ENCODE measurements at places on chromosomes 6 and 20.

- peak; percentile 35 for DNase-seq
Observed at GRCh38 chr20:34017610-34018009, 23.9 kb downstream of the RALY start.

- no peak for DNase-seq
Observed at GRCh38 chr6:139443231-139444112, 69.0 kb upstream of the CITED2 start.

DNA sequence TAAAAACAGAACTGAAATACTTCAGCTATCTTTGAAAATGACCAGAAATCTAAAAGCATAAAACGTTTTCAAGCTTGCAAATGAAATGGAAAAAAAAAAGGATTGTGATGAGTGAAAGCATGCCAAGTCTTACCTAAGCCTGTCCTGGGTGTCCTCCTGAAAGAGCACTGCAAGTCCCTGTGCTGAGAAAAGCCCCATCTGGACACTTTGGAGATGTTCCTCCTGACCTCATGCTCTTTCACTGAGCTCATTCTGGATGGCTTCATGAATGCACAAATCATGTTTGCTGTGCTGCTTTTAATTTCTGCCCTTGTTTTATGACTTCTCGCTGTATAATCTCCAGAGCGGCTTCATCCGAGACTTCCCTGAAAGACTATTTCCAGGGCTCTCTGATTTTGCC is 136.0 kb downstream of the SOD2 start:
- DNase-seq: no peak

- no peak for DNase-seq
Observed at GRCh38 chr6:104816125-104816524, 43.6 kb downstream of the HACE1 start.

DNA sequence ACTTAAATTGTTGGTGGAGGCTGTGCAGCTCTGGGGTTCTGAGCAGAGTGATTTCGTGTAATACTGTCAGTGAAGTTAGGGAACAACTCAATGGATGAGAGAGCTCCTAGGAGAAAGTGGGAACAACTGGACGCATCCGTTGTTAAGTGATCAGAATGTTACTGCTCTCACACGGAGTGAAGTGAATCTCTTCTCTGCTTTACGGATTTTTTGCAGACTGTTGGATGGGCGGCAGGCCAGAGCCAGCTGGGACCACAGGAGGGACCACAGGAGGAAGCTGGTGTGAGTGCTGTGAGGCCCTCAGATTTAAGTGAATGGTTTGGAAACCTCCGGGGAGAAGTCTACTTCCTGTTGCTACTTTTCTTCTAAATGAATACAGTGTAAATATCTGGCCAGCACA is 23.7 kb upstream of the PPP1R14C start:
- DNase-seq: no peak

GRCh38 chr6:31705931-31706330 is 735 bp upstream of the LY6G6F start:
- DNase-seq: no peak

DNA sequence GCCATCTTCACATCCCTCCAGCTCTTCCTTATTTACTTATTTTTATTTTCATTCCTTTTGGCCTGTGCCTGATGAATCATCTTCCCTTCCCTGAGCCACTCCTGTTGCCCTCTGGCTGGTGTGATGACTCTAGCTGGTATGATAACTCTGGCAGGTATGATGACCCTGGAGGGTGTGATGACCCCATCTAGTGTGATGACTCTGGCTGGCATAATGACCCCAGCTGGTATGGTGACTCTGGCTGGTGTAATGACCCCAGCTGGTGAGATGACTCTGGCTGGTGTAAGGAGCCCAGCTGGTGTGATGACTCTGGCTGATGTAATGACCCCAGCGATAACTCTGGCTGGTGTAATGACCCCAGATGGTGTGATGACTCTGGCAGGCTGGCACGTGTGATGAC is 426.8 kb downstream of the QKI start:
- no peak for DNase-seq

DNA sequence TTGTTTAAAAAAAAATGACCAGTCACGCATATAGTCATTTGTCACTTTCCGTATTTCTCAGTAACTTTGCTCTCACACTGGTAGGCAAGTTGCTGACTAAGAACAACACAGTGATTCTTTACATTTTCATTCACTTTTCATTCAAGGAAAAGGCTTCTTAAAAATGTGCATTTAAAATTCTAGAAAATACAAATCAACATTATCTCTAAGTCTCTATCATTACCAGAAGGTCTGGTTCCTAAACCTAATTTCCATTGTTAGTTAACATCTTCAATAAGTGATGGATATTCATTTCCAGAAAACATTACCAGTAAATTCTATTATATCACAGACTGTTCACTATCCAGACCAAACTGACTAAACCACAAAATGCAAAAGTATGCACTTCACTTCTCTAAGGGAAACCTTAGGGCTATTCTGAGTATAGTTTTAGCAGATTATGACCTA is 115.3 kb downstream of the AHI1 start:
- no peak for DNase-seq

DNA sequence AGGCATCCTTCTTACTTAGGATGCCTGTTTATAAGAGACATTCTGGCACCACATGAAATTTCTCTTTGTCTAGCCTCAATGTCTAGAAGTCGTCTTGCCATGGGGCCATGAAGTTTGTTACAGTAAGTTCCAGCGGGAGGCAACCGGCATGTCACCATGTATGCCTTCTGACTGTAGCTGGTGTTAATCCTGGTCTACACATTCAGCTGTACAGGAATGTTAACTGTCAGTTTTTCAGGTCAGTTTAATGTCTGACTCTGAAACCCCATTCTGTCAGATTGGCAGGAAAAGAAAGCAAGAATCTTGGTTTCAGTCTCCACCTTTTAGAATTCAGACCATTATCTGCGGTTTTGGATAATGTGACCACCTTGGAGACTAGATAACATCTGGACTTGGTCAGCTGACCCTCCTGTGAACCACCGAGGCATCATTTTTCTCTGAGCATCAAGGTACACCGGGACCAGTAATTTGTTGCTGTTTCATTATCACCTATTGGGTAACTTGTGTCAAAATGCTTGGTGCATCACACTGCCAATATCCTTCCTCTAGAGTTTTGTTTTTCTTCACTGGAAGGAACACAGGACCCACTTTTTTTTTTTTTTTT is 228.7 kb downstream of the DOK5 start:
- DNase-seq: no peak

Data from MG63 (cell line).